ENCODE measurements at places on chromosomes 7 and 10.

DNA sequence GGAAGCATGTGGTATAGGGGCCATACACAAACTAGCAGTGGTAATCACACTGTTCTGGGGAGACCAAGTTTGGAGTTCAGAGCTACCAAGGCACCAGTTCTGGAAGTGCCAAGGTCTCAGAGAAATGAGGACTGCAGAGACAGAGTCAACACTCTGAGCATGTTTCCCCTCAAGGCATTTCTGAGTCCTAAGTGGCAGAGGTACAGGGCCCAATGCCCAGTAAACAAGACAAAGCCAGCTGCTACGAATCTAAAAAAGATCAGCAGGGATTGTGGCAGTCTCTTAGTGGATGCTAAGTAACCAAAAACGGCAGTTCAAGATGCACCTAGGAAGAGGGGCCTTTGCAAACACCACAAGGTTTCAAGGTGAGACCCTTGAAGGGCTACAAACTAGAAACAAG is 271.9 kb downstream of the TNS3 start:
- no peak for DNase-seq

- no peak for DNase-seq
These were observed 548 bp downstream of the AGAP3 start for GRCh38 chr7:151086802-151087244.

- DNase-seq: no peak
These were observed 8.5 kb upstream of the RABGEF1 start for GRCh38 chr7:66731986-66732385.

DNA sequence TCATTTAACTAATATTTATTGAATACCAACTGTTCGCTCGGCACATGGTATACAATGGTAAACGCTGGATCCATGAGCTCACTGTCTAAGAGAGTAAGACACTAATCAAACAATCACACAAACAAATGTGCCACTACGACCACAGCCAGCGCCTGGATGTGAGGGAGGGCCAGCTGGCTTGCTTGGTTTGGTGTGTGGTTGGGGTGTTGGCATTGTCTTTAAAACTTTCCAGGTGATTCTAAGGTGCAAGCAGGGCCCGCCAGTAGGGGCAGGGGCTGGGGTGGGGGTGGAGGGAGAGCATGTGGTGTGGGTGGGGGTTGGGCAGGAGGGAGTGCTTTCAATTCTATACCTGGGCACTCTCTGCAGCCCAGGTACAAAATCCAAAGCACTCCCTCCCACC is 31.6 kb downstream of the ADRA2A start:
- no peak for DNase-seq
